ENCODE measurements at places on chromosomes 4 and X. TPM values are rescaled to one million over a fixed set of nuclear protein-coding genes. Genes with fewer than 3 reads are reported as not detected.

GRCh38 chr4:152259866-152260265 lies 276.0 kb downstream of the FBXW7 start:
- peaks cover 10% of the 10 kb centered on the region for H3K4me1 ChIP-seq
- no peaks in the 10 kb centered on the region for H3K27me3 ChIP-seq
- no peak overlapping the region for H3K4me3 ChIP-seq
- H3K36me3 ChIP-seq = peaks cover 1% of the 10 kb centered on the region

DNA sequence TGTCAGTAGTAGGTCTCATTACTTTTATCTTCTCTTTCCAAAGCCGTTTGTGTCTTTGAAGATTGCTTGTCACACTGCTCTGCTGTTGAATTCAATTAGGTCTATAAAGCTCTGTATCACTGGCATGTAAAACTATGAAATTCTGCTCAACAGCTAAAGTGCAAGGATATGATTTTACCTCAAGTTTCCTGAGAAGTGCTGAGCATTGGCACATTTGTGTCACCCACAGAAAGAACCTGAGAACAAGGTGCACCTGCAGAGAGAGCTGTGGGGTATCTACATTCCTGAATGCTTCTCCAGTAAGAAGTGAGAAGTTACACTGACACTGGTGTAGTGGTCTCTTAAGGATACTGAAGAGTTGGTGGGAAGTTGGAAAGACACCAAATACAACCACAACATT lies 274.0 kb downstream of the INPP4B start:
- peaks cover 3% of the 10 kb centered on the region for H3K36me3 ChIP-seq
- H3K4me1 ChIP-seq = peaks cover 5% of the 10 kb centered on the region

IGFBP7 gene
- total RNA-seq = 0.28 TPM

GRCh38 chr4:35364321-35364870 lies 879.9 kb downstream of the ARAP2 start:
- H3K27me3 ChIP-seq = no peaks in the 10 kb centered on the region
- no peaks in the 10 kb centered on the region for H3K4me1 ChIP-seq
- H3K4me3 ChIP-seq = no peak overlapping the region
- DNase-seq = no peak

- no peak overlapping the region for H3K4me3 ChIP-seq
Measured at GRCh38 chr4:84973856-84974255, 7.4 kb upstream of the WDFY3 start.

- DNase-seq = no peak
- peaks cover 3% of the 10 kb centered on the region for H3K27me3 ChIP-seq
- H3K4me1 ChIP-seq = peaks cover 19% of the 10 kb centered on the region
- no peak overlapping the region for H3K4me3 ChIP-seq
- H3K27ac ChIP-seq = no peak overlapping the region
- no peaks in the 10 kb centered on the region for H3K36me3 ChIP-seq
Measured at GRCh38 chr4:10736895-10737294, 52.3 kb upstream of the CLNK start.

GRCh38 chr4:186553717-186554116 lies 1.6 kb downstream of the MTNR1A start:
- no peak overlapping the region for H3K4me3 ChIP-seq
- no peak for DNase-seq
- H3K4me1 ChIP-seq = no peaks in the 10 kb centered on the region
- H3K27me3 ChIP-seq = peaks cover 16% of the 10 kb centered on the region
